ENCODE measurements at places on chromosomes 12 and 14.

- no peak for DNase-seq
Measured at GRCh38 chr12:97556302-97556779, 93.7 kb downstream of the RMST start.

DNA sequence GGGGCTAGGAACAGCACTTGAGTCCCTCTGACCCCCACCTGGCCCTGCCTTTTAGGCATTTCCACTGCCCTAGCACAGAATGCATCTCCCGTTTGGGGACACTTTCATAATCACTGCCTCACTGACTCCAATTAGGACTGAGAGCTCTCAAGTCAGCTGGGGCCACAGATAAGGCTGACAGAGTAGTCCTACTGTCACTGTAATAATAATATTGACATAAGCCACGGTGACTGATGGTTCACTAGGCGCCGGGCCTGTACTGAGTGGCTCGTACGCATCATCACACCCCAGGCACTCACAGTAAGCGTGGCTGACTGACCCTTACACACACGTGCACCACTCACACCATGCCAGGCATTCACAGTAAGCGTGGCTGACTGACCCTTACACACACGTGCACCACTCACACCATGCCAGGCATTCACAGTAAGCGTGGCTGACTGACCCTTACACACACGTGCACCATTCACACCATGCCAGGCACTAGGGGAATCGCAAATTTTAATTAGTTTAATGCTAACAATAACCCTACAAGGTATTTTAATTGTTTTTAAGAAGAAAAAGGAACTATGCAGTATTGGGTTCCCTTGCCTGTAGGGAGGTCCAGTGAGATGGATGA lies 87.7 kb downstream of the CHGA start:
- no peak for DNase-seq

- DNase-seq, result no peak
Measured at GRCh38 chr12:3976351-3976938, 103.2 kb upstream of the PARP11 start.

DNA sequence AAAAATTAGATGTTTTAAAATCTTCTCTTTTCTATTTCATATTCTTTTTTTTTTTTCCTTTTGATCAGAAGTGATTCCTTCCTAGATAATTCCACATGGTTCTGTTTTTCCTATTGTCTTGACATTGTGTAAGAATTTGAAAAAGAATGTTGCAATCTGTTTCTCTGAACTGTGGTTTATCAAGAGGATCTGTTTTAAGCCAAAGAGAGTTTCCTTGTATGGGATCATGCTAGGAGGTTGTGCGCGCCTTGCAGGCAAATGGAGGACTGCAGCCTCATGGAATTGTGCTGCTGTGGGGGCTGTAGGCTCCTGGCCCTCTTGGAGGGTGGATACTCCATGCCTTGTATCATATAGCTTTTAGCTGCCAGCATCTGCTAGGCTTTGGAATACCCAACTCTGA lies 43.3 kb upstream of the MBIP start:
- DNase-seq, result no peak

GRCh38 chr12:13503094-13503835 lies 306.7 kb downstream of the EMP1 start:
- DNase-seq, result no peak

GRCh38 chr14:102080183-102081080 lies 6.4 kb downstream of the HSP90AA1 start:
- DNase-seq, result no peak

DNA sequence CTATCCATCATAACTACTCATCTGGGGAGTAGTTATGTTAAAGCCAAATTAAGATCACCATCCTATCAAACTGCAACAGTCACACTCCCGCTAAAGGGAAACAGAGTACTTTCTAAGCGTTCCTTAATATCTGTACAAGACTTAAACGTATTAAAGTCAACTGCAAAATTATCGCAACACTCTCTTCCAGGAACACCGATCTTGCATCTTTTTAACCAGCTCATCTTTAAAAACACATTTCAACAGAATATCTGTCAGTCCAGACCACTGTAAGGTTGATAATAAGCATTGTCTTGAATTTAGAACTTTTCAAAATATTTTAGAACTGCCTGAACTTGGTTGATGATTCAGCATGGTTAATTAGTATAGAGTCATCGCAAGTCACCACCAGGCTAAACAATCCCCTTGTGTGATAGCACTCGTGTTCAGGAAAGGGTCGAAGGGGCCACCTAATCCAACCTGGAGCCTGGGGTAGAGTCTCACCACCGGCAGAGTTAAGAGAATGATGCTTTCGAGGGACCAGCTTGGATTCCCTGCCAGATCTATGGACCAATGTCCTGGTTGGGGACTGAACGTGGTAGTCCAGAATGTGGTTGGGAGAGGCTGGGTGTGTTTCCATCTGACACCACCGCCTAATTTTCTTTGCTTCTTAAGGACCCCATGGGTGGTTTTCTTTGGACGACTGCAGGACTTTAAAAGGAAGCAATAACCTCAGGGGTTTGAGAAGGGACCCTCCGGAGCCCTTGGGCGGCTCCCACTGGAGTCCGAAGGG lies 890 bp downstream of the SPTLC2 start:
- DNase-seq, result no peak

Measured in central memory CD4-positive, alpha-beta T cell (primary cell).